ENCODE measurements at places on chromosomes 6 and 20. TPM values are rescaled to one million over a fixed set of nuclear protein-coding genes. Genes with fewer than 3 reads are reported as not detected.

BTN1A1 gene
- not detected for total RNA-seq

MYCT1 gene
- not detected for total RNA-seq

C6orf58 gene
- total RNA-seq, result not detected

VSTM2L gene
- 0.35 TPM for total RNA-seq

DNA sequence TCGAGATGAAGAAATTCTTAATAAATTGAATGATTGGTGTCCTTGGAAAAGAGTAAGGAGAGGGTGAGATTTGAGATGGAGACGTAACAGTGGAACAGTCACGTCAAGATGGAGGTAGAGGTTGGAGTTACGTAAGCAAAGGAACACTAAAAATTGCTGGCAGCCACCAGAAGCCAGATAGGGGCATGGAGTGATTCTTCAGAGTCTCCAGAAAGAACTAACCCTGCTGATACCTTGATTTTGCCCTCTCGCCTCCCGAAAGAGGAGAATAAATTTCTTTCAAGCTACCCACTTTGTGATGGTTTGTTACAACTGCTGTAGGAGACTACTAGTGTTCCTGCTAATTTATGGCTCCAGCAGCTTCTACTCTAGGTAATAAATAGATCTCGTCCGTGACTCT is 17.6 kb downstream of the CD2AP start:
- DNase-seq, result no peak

DNA sequence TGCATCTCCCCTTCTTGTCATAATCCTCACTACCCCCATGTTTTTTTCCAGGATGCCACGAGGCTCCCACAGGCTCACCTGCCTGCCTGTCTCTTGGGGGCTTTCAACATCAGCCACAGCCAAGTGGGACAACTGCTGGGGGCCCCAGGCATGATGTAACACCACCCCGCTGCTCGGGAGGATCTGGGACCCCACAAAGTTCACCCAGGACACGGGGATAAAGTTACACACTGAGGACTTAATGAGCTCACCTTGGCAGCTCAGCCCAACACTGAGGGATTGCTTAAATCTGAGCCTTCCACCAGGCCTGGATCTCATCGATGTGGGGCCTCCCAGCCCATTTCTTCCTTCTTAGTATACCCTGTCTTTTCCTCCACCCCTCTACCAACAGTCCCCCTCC is 56.4 kb upstream of the NNAT start:
- DNase-seq, result no peak

GRCh38 chr6:6006006-6006427 is 708 bp downstream of the NRN1 start:
- no peak for DNase-seq

GRCh38 chr6:164072240-164072666 is 657.7 kb downstream of the QKI start:
- no peak for DNase-seq

DNA sequence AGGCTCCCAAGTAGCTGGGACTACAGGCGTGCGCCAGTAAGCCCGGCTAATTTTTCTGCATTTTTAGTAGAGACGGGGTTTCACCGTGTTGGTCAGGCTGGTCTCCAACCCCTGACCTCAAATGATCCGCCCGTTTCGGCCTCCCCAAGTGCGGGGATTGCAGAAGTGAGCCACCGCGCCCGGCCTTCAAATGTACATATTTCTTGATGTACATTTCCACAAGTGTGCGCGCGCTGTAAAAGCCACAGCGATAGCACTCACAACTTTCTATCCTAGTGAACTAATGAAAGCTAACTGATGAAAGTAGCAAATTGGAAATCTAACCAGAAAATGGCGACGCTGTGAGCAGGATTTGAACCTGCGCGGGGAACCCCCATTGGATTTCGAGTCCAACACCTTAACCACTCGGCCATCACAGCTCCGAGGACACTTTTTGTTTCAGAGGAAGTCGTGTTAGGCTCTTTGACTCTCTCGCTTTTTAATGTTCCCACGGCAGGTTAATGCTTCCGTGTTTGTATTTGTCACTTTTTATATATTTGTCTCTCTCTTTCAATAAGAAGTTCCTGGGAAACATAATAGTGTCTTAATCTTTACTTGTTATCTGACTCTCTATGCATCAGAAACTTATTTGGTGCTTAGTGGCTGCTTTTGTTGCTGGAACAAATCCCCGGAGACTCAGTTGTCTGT is 199.4 kb upstream of the ZNF184 start:
- peak; percentile 69 for DNase-seq

- DNase-seq, result no peak
Observed at GRCh38 chr6:107647439-107647948, 157.6 kb downstream of the SOBP start.

DNA sequence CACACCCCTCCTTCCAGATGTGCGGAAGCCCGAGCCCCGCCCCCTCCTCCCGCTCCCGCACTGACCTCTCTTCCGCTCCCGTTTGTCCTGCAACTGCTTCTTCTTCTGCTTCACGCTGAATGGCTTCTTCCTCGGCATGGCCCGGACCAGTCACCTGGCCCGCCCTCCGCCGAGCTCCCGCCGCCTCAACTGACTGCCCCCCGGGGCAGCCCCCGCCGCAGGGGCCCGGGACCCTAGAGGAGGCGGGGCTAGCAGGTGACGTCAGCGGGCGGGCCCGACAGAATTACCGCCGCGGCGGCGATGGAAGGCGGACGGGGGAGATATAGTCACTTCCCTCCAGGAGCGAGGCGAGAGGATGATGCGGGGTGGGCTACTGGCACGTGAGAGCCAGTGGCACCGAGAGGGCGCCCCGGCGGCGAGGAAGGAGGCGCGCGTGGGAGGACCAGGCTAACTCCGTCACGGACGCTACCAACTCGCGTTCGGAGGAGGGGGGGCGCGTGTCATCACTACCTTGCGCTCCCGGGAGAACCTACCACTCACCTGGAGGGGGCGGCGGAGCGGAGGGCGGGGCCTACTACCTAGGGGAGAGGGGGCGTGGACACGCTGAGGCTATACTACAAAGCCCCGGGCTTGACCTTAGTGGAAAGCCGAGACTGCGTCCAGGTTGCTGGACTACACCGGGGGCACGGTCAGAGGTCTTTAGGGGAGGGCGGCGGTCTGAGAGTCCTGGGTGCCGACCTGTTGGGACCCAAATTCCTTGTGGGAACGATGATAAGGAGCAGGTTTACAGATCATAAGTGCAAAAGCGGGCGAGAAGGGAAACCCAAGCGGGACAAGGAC is at the start of gene GNL1:
TSS of gene GNL1 (minus strand) at position 424 of the 840 bp plus-strand sequence. CDS start at position 138, 286 bp downstream.
- peak; percentile 99 for DNase-seq

DNA sequence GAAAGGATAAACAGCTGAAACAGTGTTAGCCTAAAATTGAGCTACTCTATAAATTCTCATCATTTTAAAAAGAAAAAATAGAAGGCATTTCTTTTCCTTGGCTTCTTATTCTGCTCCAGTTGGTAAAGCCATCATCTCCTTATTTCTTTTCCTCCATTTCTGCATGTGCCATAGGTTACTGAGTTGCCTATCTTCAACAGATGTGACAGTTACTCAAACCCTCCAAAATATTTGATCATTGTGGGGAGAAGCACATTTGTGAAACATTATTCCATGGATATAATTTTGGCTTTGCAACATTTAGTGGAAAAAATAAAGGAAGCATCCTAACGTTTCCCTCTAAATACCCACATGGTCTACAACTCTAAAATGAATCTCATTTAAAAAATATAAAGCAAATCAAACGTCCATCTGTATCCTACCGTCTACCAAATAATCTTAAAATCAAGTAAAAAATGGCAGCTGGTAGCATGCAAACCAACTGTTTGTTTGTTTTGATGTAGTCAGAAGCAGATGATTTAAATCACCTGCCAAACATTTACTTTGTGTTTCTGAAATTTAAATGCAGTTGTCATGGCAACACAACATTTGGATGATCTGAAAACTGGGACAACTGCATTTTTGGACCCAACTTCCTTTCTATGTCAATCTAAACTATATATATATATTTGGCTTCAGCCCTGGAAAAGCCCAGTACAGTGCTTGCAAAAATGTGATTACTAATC is 16.8 kb upstream of the SNX9 start:
- no peak for DNase-seq

DNA sequence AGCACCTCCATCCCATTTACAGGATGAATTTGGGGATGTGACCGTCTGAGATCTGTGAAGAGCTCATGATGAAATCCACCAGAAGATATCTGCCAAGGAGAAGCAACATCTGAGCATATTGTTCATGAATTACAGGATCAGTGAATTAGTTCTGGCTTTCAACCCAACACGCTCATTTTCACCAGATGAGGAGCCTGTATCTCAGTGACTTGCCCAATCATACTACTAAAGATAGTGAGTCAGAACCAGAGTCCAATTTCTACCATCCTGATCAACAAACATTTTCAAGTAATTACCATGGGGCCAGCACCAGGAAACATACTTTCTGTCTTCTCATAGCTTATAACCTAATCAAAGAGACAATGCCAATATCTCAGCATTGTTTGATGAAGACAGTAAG is 116.6 kb downstream of the ZDHHC14 start:
- DNase-seq, result no peak

- no peak for DNase-seq
Observed at GRCh38 chr20:1860446-1860845, 34.8 kb upstream of the SIRPA start.

DNA sequence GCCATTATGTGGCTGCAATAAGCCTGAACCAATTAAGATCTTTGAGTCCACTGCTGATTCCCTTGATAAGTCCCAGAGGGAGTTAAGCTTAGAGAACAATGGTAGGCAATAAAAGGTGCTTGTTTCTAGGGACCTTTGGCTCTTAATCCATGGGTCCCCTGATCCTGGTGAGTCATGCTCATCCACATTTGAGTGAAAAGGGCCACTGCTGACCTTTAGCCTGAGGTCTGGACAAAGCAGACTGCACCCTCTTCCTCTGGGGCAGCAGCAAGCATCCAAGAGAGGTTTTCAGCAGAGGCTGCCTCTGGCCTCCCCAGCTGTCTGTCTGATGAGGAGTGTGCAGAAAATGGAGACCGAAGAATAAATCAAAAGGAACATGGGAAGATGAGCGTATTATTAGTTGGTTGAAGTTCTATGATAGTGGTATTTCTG is 16.1 kb upstream of the SCGN start:
- no peak for DNase-seq
